ENCODE measurements at places on chromosomes 2 and 18. TPM values are rescaled to one million over a fixed set of nuclear protein-coding genes. Genes with fewer than 3 reads are reported as not detected.

The FBXO48 gene
- total RNA-seq = 2.4 TPM

The RNF144A gene
- total RNA-seq = 77.5 TPM

The ZSWIM2 gene
- total RNA-seq = not detected

The MYO1B gene
- total RNA-seq = 2.2 TPM

The VWC2L gene
- total RNA-seq = not detected

The LYG1 gene
- total RNA-seq = 1.2 TPM

The BIRC6 gene
- total RNA-seq = 96.8 TPM

The HDAC4 gene
- 68.9 TPM for total RNA-seq

The SERPINB7 gene
- not detected for total RNA-seq

The GCG gene
- total RNA-seq = not detected

Data from activated naive CD4-positive, alpha-beta T cell treated with anti-CD3 and anti-CD28 coated beads, Interleukin-2, amount 10 ng/mL, durations not matched to agents 5 hours and 36 hours (primary cell).